ENCODE measurements at places on chromosomes 4 and X.

DNA sequence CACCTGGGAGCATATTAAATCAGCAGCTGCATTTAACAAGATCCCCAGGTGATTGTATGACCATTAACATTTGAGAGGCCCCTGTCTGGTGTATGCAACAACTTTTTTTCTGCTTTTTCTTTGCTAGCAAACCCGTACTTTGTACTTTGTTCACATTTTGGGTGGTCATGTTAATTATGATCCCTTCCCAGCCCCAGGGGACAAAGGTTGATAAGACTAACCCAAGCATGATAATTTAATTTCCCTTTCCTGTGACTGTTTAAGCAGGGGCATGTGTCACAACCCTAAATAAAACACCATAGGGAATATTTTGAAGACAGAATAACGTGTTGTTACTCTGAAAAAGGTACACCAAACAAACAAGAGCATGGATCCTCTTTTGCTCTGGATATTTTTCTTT, 332.0 kb downstream of the PCDH18 start:
- no peak for DNase-seq

DNA sequence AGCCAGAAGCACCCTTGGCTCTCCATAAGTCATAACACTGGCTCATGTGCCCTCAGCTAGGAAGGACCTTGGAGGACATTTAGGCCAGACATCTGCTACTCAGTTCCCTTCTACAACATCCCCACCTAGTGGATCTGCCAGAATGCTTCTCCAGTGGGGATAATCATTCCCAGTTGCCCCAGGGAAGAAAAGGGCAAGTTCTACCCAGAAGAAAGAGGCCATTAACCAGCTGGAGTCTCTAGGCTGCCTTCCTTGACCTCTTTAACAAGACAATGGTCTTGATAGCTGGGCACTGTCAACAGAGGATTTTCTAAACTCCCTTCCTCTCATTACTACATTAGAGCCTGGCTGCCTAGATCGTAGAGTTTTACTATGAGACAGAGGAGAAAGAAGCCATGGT, 42.0 kb downstream of the LGI2 start:
- no peak for DNase-seq

GRCh38 chrX:138866643-138867042, 155.1 kb upstream of the FGF13 start:
- no peak for DNase-seq

GRCh38 chrX:30504309-30504708, 73.3 kb downstream of the TASL start:
- DNase-seq = no peak
